Stimulated activated CD4-positive, alpha-beta T cell treated with anti-CD3 and anti-CD28 coated beads, TNF-alpha, amount 100 ng/mL, for 48 hours (primary cell): ENCODE measurements at places on chromosomes 2 and 18.

DNA sequence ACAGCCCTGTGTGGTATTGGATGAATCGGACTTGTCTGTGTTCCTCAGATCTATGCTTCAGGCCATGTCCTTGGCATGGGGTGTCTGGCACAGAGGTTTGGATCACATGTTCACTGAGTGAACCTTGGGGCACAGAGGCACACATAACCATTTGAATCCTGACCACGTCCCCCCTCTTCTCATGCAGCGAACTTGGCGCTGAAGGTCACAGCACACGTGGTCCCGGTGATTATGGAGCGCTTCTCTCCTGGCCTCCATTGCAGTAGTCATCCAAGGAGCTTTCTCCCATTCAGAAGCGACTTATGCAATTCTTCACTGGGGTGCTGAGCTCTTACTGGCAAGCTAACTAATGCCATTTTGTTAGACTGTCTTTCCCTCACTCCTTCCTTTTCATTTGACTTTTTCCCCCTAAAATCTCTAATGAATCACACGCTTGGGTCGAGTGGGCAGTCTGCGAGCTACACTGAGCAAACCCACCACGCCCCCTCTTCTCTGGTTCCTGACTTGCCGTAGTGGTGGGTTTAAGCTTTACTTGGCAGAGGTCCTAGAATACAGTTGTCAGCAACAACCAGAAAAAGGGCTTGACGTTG lies 59.4 kb downstream of the KCNG2 start:
- DNase-seq = no peak

- DNase-seq = no peak
Measured at GRCh38 chr2:6073191-6074088, 381.3 kb downstream of the SOX11 start.

GRCh38 chr2:46956981-46957531 lies 41.5 kb upstream of the MCFD2 start:
- DNase-seq = no peak

- peak; percentile 46 for DNase-seq
Measured at GRCh38 chr2:112996635-112997034, 8.6 kb upstream of the IL36A start.
